ENCODE measurements at places on chromosomes 11 and 22.

DNA sequence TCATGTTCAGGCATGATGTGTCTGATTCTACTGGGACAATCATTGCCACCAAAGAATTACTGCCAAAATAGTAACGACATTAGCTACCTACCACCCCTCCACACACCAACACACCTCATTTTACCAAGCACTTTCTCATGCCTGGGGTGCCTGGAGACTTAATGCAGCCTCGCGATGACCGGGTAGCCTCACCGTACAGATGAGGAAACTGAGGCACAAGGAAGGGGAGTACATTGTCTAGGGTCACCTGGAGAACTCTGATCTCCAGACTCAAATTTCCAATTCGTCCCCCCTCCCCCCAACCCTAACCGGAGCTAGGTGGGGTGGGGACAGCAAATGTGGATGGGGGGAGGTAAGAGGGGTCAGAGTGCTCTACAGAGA is 2.7 kb upstream of the RTN4RL2 start:
- DNase-seq, result no peak

GRCh38 chr11:19735909-19736498 is 23.4 kb downstream of the NAV2 start:
- no peak for DNase-seq

DNA sequence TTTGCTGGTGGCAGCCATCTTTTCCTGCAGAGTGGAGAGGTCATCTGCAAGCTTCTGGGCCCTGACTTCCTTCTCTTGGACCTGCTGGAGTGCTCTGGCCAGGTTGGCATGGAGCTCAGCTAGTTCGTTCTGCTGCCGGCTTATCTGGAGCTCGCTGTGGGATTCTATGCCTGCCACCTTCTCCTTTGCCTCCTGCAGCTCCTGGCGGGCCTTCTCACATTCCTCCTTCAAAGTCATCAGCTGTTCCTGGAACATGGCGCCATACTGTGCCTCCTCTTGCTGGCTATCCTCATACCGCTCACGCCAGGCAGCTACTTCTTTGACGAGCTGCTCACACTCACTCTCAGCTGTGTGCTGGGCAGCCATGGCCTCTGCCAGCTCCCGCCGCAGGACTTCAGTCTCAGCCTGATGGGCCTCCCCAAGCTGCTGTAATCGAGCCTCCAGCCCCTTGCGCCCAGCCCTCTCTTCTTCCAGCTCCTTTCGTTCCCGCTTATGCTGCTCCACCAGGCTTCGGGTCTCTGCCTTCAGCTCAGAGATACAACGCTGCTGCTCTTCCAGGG is 16.1 kb downstream of the IL18BP start:
- DNase-seq, result no peak

DNA sequence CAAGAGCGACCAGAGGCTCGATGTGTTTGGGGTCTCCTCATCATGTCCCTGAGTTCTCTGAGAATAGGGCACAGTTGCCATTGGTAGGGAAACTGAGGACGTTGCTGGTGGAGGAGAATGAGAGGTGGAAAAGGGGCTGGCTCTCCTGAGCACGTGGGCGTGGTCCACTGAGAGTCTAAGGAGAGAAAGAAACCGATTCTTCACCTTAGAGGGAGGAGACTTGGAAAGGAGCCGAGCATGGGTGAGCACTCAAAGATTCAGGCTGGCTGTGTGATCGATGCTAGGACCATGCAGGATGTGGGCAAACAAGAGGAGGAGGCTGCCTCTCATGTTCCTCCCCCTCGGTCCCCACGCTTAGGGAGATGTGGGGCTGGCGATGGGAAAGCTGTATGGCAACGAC is 19.8 kb upstream of the TLCD5 start:
- DNase-seq, result no peak

GRCh38 chr11:93500759-93501158 is 42.4 kb downstream of the SMCO4 start:
- DNase-seq, result no peak

All from effector CD4-positive, alpha-beta T cell (primary cell).